ENCODE measurements at places on chromosomes 13 and 19.

DNA sequence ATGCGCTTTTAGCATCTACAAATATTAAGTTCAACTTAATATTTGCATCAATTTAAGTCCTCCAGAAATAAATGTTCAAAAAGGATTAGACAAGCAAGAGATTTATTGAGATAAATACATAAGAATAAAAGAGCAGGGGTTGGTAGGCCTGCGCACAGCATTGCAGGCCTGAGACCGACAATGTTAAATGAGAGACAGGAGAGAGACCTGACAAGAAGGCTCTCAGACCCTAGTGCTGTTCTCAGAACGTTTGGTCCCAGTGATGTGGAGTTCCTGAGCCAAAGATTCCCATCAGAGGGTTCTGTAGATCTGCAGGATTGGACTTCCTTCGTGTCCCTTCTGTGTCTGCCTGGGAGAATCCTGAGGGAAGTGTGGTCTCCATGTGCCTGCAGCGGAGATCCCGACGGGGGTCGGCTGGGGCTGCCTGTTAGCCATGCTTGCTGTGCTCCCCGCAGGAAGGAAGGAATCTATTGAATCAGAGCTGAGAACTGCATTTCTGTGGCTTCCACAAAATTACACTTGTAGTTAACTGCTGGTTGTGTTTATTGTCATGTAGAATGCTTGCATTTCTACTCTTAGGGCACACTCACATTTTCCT, 369.9 kb upstream of the SLC10A2 start:
- DNase-seq, result no peak

- DNase-seq, result no peak
These were observed 11.3 kb downstream of the STAP2 start for GRCh38 chr19:4327252-4327876.

DNA sequence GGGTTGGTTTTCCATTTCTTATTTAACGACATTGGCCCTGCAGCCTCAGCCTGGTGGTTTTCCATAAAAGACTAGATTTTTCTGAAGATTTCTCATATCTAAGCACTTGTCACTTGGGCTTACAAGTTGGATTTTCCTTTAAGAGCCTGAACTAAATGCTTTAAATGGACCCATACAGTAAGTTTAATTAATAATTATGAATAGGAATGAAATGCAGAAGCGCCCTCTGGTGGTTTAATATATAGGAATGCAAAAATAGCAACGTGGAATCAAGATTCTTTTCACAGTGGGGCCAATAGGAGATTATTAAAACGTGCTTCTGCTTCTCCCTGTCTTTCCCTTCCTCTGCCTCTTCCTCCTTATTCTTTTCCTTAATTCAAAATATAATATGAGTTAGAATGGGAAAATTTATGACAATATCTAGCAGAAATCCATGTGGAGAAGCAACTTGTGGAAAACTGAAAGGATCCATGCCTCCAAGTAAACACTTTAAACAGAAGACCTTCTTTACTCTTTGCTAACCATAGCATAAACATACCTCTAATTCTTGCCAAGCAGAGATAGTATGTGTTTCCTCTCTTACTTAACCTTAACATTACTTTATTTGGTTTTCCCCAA, 324.0 kb downstream of the GPC5 start:
- DNase-seq, result no peak

DNA sequence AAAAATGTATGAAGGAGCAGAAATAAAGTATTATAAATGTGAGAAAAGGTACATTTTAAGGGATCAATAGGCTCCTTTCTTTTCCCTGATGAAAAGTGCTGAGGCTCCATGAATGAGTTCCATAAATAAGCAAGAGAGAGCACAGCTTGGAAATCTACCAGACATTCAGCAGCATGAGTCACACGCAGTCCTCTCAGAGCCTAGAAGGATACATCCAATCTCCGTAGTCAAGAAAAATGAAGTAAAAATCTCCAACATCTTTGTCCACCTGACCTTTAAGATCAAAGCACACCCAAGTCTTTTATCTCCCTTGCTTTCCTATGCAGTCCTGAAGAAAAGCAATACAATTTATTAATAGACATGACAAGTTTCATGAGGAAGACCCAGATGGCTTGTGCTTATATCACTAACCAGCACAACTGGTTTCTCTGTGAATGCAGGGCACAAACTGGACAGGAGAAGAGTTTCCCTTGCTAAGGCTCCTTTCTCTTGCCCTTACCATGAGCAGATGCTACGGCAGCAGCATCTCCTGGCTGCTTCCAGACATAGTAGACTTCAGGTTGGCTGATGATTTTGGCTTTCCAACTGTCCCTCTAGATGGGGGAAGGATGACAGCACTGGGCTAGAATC, 730.8 kb downstream of the EFNB2 start:
- no peak for DNase-seq

DNA sequence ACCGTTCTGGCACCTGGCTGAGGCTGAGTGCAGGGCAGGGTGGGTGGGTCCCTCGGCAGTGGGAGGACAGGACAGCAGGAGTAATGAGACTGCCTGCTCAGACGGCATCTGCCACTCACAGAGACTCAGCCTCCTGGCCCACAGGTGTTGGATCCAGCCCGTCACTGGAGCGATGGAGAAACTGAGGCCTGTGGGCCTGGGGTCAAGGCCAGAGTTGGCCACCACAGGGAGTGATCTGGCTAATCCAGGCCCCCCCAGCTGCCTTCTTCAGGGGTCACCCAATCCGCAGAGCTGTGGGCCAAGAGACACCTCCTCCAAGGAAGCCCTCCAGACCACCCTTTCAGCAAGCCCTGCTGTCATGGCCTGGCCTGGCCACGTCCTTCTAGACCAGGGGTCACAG, 103.7 kb upstream of the VSTM2B start:
- no peak for DNase-seq

GRCh38 chr19:5358173-5358800, 17.7 kb upstream of the PTPRS start:
- no peak for DNase-seq

GRCh38 chr13:32951580-32951979, 64.6 kb upstream of the KL start:
- DNase-seq, result no peak

DNA sequence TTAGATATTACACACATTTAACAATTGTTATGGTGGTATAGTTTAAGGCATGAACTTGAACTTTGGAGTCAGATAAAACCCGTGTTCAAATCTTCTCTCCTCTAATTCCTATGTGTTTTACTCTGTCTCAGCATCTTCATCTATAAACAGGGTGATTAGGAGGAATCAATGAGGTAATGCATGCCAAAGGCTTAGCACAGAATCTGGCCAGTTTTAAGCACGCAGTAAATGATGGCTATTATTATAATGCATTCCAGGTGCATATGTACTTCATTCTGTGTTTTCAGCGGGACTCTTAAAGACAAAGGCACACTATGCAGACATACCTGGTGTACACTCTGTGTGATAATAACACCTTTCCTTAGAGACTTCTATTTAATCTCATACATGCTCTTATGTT, 88.0 kb upstream of the FRY start:
- no peak for DNase-seq

GRCh38 chr13:108018371-108018870, 196.9 kb downstream of the LIG4 start:
- DNase-seq, result no peak

- no peak for DNase-seq
These were observed 1.8 kb upstream of the CKM start for GRCh38 chr19:45324349-45324907.
